Stimulated activated CD8-positive, alpha-beta memory T cell treated with anti-CD3 and anti-CD28 coated beads, Interleukin-4, amount 100 ng/mL, for 48 hours (primary cell): ENCODE measurements at places on chromosomes 16 and 17.

GRCh38 chr17:56891751-56892150 lies 22.1 kb downstream of the TRIM25 start:
- peak; percentile 78 for DNase-seq

DNA sequence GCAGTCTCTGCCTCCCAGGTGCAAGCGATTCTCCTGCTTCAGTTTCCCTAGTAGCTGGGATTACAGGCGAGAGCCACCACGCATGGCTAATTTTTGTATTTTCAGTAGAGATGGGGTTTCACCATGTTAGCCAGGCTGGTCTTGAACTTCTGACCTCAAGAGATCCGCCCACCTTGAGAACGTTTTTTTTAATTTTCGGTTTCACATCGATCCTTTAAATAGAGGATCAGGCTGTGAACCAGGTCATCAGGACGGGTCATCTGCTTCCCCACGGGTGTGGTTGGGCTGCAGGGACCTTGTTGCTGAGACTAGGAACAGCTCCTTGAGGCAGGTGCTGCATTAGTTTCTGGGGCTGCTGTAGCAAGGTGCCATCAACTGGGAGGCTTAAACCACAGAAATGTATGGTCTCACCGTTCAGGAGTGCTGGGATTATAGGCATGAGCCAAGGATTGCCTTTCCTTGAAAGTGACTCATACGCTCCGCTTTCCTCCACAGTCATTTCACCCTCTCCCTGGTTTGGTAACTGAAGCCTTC lies 7.9 kb upstream of the NAGPA start:
- DNase-seq, result no peak

GRCh38 chr17:7177954-7178477 lies 1.2 kb downstream of the ASGR1 start:
- DNase-seq, result no peak

- DNase-seq, result peak; percentile 76
Observed at GRCh38 chr17:3963237-3964201, 718 bp downstream of the ATP2A3 start.
